Omental fat pad (tissue), 4 donors: ENCODE measurements at places on chromosomes 2 and 18.

DNA sequence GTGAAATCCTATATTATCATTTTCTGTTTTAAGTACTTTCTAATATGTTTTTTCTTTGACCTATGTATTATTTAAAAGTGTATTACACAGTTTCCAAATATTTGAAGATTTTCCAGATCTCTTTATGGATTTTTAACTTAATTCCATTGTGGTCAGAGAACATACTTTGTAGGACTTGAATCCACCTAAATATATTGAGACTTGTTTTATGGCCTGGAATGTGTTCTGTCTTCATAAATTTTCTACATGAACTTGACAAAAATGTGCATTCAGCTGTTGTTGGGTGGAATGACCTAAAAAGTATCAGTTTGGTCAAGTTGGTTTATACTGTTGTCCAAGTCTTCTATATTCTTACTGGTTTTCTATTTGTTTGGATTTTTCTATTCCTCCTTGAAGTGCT, 33.8 kb upstream of the TMEM247 start:
- DNase-seq = no peak

GRCh38 chr2:71974846-71975245, 172.8 kb downstream of the CYP26B1 start:
- DNase-seq = no peak

DNA sequence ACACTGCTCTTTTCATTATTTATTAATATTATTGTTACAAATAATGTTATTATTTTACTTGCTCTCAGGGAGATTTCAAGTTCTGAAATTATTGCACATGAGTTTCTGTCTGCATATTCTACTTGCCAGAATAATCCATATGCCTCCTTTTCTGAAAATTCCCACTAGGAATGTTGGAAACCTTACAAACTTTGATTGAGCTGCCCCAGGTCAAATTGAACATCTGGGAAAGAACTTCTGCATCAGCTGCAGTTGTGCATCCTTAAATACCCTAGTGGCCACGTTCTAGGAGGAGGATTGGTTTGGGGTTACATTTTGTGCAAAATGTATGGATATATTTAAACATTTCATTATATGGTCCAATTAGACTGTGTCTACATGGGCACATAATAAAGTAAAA, 1302.7 kb upstream of the PIK3C3 start:
- DNase-seq = no peak

DNA sequence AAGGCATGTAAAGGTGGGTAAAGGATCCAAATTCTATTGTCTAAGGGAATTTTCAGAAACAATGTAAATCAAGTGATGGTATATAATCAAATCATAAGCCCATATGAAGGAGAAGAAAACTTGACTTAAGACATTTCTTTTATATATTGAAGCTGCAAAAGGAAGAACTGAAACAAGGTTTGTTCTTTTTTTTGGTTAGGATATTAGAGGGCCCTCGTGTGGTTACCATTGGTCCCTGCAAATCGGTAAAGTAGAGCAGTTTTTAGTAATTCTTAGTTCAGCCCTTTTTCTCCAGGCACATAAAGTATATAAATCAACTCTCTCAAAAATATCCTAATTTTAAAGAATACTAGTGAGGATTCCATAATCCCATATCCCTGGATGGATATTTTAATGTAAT, 105.6 kb upstream of the STK17B start:
- DNase-seq = no peak

DNA sequence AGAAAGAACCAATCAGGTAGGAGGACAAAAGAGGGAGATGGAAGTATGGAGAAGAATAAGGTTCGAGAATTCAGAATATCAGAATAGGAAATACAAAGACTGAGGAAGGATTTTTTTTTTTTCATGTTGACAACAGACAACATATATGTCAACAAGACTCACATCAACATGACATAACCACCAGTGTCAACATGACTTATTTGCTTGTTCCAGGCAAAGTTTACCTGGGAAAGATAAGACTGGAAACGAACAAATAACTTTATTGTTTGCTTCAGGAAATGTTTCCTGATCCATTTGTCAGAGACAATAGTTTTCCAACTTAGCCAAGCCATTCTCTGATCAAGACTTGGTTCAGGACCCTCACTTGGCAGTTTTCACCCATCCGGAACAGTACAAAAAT, 321.9 kb upstream of the NETO1 start:
- no peak for DNase-seq

GRCh38 chr2:137838255-137839092, 125.8 kb upstream of the HNMT start:
- DNase-seq = no peak

- no peak for DNase-seq
These were observed 806.4 kb downstream of the TRIB2 start for GRCh38 chr2:13522917-13523821.

- no peak for DNase-seq
These were observed 119.7 kb downstream of the PDCL3 start for GRCh38 chr2:100682536-100682935.

DNA sequence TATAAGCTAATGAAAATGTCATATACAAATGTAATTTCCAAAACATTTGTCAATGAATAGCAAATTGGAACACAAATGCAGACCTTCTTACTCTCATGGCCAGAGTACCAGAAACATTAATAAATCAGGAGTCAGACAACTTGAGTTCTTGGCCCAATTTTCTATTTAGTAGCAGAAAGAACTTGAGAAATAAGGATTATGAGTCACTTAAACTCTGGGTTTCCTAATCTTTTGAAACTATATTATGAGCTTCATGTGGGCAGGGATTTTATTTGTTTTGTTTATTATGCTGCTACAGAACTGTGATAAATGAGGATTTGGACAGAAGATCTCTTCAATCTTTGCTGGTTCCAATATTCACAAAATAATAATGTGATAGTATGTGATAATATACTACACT, 686.7 kb downstream of the NR4A2 start:
- DNase-seq = no peak

GRCh38 chr2:139964721-139965440, 1184.7 kb upstream of the NXPH2 start:
- DNase-seq = no peak

GRCh38 chr18:13137670-13138419, 80.7 kb upstream of the LDLRAD4 start:
- DNase-seq = peak; percentile 28

- DNase-seq = no peak
These were observed 8.4 kb downstream of the TMEM247 start for GRCh38 chr2:46487667-46488335.

- DNase-seq = no peak
These were observed 449.3 kb downstream of the SLC4A3 start for GRCh38 chr2:220076734-220077133.
